ENCODE measurements at places on chromosomes 2 and 18. TPM values are rescaled to one million over a fixed set of nuclear protein-coding genes. Genes with fewer than 3 reads are reported as not detected.
A peak's percentile ranks its signal among the peaks of the same experiment; 100 is the strongest.

PDCD1 gene
- 3.3 TPM for total RNA-seq

PLCD4 gene
- total RNA-seq: 0.99 TPM

RAX gene
- total RNA-seq: not detected

SERPINB7 gene
- total RNA-seq: not detected

PSD4 gene
- total RNA-seq: 2.2 TPM

IL36A gene
- not detected for total RNA-seq

CRYGD gene
- not detected for total RNA-seq

ELOA2 gene
- total RNA-seq: not detected

- no peaks in the 10 kb centered on the region for H3K27me3 ChIP-seq
- H3K27ac ChIP-seq: no peak overlapping the region
- H3K4me3 ChIP-seq: no peak overlapping the region
Observed at GRCh38 chr18:39480494-39481195, 1915.0 kb upstream of the CELF4 start.

DNA sequence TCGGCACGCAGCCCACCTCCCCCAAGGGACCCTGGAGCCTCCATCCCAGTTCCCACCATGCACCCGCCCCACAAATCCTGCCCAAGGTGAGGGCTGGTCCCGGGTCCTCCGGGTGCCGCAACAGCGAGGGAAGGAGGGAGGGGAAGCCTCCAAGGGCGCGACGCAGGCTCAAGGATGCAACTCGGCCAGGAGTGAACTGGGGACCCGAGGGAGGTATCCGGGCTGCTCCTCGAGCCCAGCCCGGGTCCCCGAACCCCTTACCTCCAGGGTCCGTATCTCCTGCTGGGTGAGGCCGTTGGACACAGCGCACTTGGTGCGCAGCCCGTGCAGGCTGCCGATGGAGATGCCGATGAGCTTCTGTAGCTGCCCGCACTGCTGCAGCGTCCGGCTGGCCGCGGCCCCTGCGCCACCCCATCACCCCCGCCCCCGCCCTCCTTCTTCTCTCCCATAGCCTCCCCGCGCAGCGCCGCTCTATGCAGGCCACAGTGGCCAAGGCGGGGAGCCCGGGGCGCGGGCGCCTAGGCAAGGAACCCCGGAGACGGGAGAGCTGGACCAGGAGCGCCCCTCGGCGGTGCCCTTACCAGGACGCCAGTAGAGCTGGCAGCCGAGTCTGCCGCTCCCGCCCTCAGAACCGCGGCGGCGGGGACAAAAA, 124.1 kb downstream of the ANKRD30BL start:
- no peak for DNase-seq
- no peak overlapping the region for H3K27ac ChIP-seq
- peaks cover 15% of the 10 kb centered on the region for H3K4me1 ChIP-seq
- peak overlapping the region; percentile 65 for H3K4me3 ChIP-seq
- H3K27me3 ChIP-seq: peaks cover 55% of the 10 kb centered on the region

GRCh38 chr18:73714466-73714865, 433.2 kb downstream of the FBXO15 start:
- no peak overlapping the region for H3K4me3 ChIP-seq
- H3K27me3 ChIP-seq: peaks cover 4% of the 10 kb centered on the region
- no peaks in the 10 kb centered on the region for H3K36me3 ChIP-seq
- H3K4me1 ChIP-seq: peaks cover 6% of the 10 kb centered on the region
- DNase-seq: no peak

DNA sequence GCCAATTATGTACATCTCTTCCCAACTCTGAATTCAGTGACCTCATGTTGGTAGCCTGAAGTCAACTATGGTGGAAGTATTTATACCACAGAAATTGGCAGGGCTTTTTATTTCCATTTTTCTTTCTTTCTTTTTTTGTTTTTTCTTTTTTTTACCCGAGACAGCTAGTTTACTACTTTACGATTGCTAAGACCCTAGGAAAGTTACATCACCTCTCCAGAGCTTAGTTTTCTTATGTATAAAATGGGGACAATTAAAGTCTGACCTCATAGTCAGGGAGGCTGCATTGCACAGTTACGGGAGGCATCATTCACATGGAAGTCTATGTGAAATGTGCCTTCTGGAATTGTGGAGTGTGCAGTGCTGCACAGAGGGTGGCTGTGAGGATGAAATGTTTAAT, 194.3 kb downstream of the MTX2 start:
- peaks cover 20% of the 10 kb centered on the region for H3K4me1 ChIP-seq
- H3K36me3 ChIP-seq: no peaks in the 10 kb centered on the region
- H3K27ac ChIP-seq: no peak overlapping the region
- H3K4me3 ChIP-seq: no peak overlapping the region
- no peak for DNase-seq

DNA sequence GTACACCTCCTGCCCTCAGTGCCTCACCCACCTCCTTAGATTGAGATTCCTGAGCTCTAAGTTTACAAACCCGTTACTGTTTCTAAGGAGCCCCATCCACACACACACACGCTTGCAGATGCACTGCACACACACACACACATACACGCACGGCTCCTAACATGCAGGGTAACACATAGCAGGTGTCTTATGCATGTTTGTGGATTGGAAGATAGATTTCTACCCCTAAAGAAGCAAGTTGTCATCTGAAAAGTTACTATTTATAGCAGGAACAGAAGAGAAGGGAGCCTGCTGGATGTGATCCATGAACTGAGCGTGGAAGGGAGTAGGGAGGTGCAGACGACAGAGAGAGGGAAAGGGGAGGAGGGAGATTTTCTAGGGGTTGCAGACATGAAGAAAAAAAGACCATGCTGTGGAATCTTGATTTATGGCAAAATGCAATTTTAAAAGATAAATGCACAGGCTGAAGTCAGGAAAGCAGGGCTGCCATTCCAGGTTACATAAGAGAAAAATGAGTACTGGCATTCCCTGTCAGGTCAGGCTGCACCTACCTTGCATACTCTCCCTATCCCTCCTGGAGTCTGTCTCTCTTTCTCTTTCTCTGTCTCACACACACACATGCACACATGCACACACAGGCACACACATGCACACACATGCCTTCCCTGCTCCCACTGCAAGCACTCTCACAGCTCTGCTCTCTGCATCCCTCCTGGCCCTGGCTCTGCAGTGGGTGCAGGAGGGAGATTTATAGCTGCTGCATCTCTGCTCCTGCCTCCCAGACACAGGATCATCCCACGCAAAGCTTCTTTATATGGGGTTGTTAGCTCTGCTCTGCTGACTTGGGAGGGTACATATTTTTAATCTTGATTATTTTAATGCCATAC, 192.6 kb upstream of the MYT1L start:
- H3K27me3 ChIP-seq: no peaks in the 10 kb centered on the region
- H3K4me3 ChIP-seq: no peak overlapping the region
- no peak overlapping the region for H3K27ac ChIP-seq
- H3K4me1 ChIP-seq: peaks cover 10% of the 10 kb centered on the region
- no peak for DNase-seq

GRCh38 chr2:234650911-234651310, 154.0 kb upstream of the ARL4C start:
- peaks cover 36% of the 10 kb centered on the region for H3K27me3 ChIP-seq
- no peaks in the 10 kb centered on the region for H3K4me1 ChIP-seq
- no peak overlapping the region for H3K27ac ChIP-seq

- no peak overlapping the region for H3K4me3 ChIP-seq
- H3K27me3 ChIP-seq: peaks cover 59% of the 10 kb centered on the region
- no peak overlapping the region for H3K27ac ChIP-seq
- H3K36me3 ChIP-seq: no peaks in the 10 kb centered on the region
Observed at GRCh38 chr18:13834496-13835015, 10.6 kb downstream of the MC5R start.

DNA sequence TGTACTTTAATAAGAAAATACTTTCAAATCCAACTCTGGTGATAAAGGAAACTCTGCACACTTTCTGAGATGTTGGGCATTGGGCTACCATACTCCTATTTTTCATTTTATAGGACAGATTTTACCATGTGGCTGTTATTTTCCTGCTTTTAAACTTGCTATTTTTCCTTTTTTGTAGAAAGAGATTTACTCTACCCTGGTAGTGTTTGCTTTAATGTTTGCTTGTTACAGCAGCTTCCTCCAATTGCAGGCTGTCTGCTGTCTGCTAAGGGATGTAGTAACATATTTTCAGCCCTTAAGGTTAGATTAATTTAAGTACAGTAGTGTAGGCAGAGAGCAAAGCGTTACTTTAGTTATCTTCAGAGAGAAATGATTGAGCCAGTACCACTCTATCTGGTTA, 38.6 kb downstream of the MARCHF7 start:
- H3K4me3 ChIP-seq: no peak overlapping the region
- peaks cover 54% of the 10 kb centered on the region for H3K36me3 ChIP-seq
- H3K4me1 ChIP-seq: peaks cover 63% of the 10 kb centered on the region
- no peaks in the 10 kb centered on the region for H3K27me3 ChIP-seq
- no peak for DNase-seq

DNA sequence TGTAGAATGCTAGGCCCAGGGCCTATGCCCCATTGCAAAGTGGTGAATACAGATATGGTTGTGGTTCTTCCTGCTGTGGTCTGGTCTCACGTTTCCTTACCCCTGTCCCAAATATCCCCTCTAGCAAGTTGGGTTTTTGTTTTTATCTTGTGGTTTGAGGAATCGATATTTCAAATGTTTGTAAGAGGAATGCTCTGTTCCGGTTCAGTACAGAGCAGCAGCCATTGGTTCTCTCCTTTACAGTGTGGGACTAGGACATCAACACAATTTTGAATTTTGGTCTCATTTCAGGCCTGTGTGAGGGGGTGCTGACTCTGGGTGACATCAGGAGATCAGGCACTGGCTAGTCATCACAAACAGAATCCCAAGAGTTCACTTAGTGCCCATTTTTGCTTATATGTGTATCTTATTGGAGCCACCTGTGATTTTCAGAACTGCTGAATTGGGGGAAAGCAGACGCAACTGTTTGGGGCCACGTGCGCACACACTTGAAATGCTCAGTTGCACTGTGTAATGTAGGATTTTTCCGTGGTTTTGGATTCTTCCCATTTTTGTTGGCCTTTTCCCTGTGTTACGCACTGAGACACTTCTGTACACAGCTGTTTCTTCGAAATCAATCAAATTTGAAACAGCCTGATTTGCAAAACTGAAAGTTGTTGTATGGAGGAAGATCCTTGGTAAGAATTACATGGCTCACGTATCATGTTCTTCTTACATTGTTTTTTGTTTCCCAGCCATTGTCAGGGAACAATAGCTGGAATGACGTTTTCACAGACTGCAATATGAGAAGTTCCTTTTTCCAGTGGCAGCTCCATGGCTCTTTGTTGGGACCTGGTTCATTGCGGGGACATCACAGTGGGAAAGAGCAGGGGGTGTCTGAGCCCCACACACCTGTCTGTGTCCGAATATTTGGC, 8.6 kb downstream of the SH3BP4 start:
- H3K4me3 ChIP-seq: no peak overlapping the region
- peak overlapping the region; percentile 76 for H3K27ac ChIP-seq
- no peaks in the 10 kb centered on the region for H3K36me3 ChIP-seq
- H3K27me3 ChIP-seq: no peaks in the 10 kb centered on the region
- H3K4me1 ChIP-seq: peaks cover 59% of the 10 kb centered on the region

DNA sequence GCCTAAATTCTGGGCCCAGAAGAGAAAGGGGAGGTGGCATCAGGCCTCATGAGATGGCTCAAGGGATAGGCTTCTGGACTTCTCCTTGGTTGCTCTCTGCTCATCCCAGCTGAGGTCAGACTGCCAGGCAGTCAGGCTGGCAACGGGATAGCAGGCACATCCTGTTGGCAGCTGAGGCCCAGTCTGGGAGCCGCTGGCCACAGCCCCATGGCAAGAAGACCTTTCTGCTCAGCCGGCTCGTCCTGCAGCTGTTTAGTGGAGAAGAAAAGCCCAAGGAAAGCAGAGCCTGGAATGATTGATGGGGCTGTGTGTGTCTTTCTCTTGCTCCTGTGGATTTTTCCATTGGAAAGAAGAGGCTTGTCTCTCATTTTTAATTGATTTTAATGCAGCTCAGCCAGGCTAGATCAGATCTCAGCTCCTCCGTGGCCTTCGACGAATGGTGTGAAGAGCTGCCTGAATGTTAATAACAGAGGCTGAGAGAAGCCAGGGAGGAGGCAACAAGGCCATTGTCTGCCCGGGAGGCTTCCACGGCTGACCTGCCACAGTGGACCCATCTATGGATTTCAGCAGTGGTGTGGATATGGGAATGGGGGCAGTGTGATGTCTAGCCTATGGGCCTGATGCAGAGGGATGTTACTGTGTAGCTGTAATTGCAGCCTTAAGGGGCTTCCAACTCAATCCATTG, 99.5 kb downstream of the HS1BP3 start:
- no peak overlapping the region for H3K4me3 ChIP-seq
- peaks cover 9% of the 10 kb centered on the region for H3K4me1 ChIP-seq
- no peak overlapping the region for H3K27ac ChIP-seq
- H3K27me3 ChIP-seq: no peaks in the 10 kb centered on the region

- no peaks in the 10 kb centered on the region for H3K4me1 ChIP-seq
- no peaks in the 10 kb centered on the region for H3K27me3 ChIP-seq
- DNase-seq: no peak
- H3K27ac ChIP-seq: no peak overlapping the region
- no peak overlapping the region for H3K4me3 ChIP-seq
Observed at GRCh38 chr2:195238826-195239225, 418.2 kb upstream of the SLC39A10 start.

DNA sequence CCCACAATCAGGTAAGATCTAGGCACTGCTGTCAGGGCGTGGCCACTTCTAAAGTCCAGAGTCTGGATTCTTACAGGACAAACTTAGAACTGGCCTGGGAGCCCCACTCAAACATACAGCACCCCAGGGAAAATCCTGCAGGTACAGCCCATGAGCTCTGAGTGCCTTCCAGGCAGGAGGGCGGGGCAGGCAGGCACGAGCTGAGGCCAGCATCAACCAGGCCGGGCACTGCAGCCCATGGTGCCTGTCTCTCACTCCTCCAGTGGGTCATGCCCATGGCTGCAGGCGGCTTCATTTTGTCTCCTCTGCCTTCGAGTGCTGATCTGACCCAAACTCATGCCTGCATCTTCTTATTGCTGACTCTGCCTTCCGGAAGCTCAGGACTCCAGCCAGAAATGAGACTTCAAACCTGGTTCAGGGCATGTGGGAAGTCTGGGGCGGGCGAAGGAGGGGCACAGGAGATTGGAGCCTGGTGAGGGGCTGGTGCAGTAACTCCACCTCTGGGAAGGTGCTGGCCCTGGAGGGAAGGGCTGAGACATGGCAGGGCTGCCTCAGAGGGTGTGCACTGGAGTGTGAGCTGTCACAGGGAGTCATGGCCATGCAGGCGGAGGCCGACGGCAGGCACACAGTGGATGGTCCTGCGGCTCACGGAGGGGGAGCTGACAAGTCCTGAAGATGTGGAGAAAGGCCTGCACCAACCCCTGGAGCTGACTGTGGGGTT, 40.5 kb downstream of the HS6ST1 start:
- DNase-seq: no peak
- H3K27me3 ChIP-seq: no peaks in the 10 kb centered on the region
- no peak overlapping the region for H3K27ac ChIP-seq
- peaks cover 12% of the 10 kb centered on the region for H3K36me3 ChIP-seq
